ENCODE measurements at places on chromosomes 2 and 18.

GRCh38 chr2:17804358-17804757 lies 11.9 kb upstream of the MSGN1 start:
- no peak for DNase-seq

DNA sequence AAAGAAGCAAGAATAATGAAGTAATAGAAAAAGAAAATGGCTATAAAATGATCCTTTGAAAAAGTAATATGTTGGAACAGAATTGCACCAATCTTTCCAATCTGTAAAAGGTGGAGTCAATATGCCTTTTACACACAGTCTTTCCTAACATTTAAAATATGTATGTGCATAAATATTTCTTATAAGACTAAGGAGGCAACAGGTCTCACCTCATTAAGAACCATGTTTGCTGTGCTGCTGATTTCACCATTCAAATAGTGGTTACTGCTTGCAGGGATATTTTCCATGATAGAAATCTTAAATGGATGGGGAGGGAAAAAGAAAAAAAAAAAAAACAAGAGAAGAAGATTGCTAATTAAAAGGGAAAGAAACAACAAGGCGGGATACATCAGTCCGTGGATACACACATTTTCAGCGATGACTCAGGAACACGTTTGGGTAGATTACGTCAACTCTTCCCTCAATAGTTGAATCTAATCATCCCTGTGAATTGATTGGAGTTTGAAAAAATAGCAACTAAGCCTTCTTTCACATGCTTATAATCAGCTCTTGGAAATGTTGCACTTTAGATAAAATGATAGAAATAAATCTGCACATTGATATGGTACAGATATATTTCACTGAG lies 2133.9 kb upstream of the CELF4 start:
- DNase-seq = no peak

GRCh38 chr18:36352384-36352783 lies 54.9 kb downstream of the FHOD3 start:
- no peak for DNase-seq

DNA sequence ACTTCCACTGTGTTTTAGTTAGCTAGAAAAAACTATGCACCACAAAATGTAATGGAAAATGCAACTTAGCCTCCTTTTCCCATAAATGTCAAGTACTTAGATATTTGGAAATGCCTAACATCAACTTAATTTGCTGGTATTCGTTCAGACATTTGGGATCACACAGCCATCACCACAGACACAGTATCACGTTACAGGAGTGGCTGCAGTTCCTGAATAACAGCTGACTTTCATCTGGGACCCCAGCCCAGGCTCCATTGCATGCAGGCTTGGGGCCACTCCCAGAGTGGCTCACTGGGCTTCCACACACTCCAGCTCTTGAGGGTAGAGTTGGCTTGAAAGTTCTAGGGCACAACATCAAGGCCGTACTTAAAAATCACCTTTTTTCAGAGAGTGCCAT lies 9.3 kb downstream of the TMEM182 start:
- DNase-seq = no peak

DNA sequence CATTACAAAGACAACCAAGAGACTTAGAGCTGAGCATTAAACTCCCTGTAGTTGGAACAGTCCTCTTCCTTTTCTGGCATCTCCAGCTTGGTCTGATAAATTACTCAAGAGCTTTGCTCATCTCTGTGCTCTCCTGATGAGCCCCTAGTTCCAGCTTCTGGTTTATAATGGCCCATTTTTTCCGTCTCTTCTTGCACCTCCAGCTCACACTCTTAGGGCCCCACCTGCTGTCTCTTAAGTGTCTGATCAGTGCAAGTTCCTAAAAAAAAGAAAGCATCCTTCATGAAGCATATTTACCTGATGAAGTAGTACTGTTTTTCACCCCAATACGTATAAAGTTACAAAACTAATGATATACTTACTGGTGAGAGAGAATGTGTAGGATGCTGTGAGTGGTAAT lies 822.9 kb downstream of the RNF144A start:
- no peak for DNase-seq

- no peak for DNase-seq
These were observed 12.5 kb downstream of the SPTBN1 start for GRCh38 chr2:54468673-54469072.

DNA sequence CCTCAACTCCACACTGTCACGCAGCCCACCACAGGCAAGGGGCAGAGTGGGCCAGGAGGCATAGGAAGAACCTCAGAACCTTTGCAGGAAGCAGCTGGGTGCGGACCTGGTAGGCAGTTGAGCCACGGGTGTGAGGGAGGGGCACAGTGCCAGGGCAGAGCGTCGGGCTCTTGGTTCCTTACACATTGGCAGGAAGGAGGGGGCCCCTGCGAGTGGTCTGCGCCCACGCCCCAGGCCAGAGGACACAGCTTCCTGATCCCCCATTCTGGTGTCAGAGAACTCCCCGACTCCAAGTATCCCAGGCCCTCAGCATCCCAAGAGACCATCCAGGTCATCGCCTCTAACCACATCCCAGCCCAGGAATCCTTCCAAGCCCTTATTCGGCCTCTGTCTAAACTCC lies 61.5 kb downstream of the TNS1 start:
- DNase-seq = no peak

GRCh38 chr2:179454443-179455171 lies 190.0 kb upstream of the SESTD1 start:
- peak; percentile 21 for DNase-seq

- DNase-seq = no peak
These were observed 240.1 kb downstream of the FAM210A start for GRCh38 chr18:13486284-13486683.

- DNase-seq = no peak
These were observed 525.7 kb downstream of the SLC4A3 start for GRCh38 chr2:220153118-220153517.

DNA sequence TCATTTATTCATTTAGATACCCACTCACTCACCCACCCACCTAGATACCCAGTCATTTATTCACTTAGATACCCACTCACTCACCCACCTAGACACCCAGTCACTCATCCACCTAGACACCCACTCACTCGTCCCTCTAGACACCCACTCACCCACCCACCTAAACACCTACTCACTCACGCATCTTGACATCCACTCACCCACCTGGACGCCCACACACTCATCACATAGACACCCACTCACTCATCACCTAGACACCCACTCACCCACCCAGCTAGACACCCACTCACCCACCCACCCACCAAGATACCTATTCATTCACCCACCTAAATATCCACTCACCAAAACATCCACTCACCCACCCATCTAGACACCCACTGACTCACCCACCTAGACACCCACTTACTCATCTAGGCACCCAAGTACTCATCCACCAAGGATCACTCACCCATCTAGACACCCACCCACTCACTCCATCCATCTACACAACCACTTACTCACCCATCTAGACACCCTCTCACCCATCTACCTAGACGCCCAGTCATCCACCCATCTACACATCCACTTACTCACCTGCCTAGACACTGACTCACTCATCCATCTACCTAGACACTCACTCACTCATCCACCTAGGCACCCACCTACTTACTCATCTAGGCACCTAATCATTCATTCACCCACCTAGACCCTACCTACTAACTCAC lies 723.7 kb upstream of the RAB6C start:
- DNase-seq = no peak

- peak; percentile 69 for DNase-seq
These were observed 75.7 kb upstream of the TFCP2L1 start for GRCh38 chr2:121360566-121361300.

DNA sequence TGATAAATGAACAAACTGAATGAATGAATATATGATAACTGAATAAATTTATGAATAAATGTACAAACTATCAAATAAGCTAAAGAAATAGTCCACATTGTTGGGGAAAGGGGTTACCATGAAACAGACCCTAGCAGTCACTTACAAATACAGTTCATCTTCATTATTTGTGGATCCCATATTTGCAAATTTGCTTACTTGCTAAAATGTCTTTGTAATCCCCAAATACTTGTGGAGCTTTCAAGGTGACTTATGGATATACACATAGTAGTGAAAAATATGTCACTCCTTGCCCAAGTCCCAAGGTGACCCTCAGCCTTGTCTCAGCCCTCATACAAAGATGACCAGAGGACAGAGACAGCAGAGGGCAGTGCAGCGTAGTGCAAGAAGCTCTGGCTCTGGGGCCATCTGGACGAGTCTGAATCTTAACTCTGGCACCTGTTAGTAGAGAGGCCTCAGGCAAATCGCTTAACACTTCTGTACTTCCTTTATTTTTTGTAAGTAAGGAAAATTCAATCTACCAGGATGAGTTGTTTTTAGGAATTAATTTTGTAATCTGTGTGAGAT lies 3.1 kb downstream of the PAIP2B start:
- peak; percentile 49 for DNase-seq

- DNase-seq = no peak
These were observed 104.7 kb upstream of the CD302 start for GRCh38 chr2:159902722-159903121.

DNA sequence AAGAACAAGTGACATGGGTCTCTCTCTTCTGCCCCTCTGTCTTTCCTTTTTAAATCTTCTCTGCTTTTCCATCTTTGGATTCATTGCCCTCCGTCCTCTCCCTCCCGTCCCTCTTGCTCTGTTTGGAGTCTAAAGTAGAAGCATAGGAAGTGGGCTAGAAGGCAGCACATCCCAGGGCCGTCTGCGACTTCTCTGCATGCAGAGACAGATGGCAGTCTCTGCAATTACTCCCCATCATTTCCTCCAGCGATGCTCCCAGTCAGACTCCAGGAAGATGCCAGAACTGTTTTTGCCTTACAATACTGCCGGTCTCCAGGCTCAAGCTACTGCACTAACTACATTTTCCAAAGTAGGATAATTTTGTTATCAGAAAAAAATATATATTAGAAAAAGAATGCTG lies 35.2 kb upstream of the LPIN2 start:
- DNase-seq = no peak

DNA sequence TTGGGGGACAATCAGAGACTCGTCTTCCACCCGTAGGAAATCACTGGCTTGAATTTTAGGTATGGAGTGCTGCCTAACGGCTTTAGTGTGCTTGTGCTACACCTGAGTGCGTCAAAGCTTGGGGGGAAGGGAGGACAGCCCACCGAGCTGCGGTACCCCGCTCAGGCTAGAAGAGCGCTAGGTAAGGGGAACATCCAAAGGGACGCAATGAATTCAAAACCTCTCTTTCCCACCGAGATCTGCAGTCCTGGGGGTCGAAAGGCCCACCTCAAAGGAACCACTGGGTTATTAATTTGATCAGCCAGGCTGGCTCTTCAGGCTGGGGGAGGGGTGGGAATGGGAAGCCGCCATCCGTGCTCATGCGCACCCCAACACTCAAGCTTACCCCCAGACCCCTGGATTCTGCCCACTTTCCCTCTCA lies 2.7 kb downstream of the EPHA4 start:
- no peak for DNase-seq

Data from LoVo (cell line).